ENCODE measurements at places on chromosomes 2 and 18.

DNA sequence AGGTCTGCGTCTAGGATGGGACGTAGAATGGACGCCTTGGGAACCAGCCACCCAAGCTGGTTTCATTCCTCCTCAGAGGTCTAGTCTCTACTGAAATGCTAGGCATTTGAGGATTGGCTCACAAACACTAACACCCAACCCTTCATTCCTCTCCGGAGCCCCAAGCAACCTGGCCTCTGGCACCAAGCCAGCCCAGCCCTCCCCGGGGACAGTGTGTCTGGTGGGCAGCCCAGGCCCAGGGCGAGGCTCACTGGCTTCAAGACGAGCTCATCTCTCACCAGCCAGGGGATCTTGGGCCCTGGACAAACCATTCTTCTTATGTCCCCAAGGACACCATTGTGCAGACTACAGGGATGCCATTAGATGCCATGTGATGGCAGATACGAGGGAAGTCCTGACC, 182.5 kb downstream of the CTIF start:
- DNase-seq = no peak

- DNase-seq = no peak
Measured at GRCh38 chr2:47719099-47719498, 63.8 kb upstream of the MSH6 start.

GRCh38 chr2:64678771-64679590, 25.3 kb upstream of the SERTAD2 start:
- no peak for DNase-seq

DNA sequence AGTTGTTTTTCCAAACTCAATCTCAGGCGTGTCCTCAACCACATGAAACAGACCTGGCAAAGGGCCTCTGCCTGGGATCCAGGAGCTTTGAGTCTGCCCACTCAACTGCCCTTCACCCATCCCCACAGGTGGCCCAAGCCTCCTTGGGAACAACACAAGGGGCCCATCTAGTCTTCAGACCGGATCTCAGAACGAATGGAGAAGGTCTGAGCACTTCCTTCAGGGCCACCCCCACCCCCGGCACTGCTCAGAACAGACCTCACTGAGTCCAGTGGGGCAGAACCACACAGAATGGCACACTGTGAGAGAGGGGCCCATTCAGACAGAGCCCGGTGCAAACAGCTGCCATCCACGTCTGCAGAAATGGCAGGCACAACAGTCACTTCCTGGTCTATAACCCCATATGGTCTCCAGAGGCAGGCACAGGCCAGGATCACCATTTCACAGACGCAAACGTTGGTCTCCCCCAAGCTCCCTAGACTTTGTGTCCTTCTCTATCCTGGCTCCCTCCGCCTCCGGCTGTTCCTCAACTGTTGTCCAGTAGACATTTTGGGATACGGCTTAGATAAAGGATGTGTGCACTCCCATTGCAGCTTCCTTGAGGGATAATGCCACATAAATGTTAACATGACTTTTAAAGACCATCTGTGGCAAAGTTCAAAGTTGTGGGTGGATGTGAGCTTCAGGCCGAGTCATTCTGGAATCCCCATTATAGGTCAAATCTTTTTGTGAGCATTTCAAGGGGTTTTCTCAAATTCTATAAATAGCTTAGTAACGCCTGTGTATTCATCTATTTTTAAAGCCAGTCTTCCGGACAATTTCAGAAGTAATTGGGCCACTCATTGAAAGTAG, 149.7 kb downstream of the SMAD7 start:
- no peak for DNase-seq

- DNase-seq = no peak
Measured at GRCh38 chr2:55161295-55162210, 70.5 kb downstream of the CLHC1 start.

GRCh38 chr18:50038448-50038847, 156.5 kb downstream of the MYO5B start:
- no peak for DNase-seq

Measured in stimulated activated CD8-positive, alpha-beta memory T cell treated with anti-CD3 and anti-CD28 coated beads, Interleukin-7, amount 100 ng/mL, for 1 hour (primary cell).